ENCODE measurements at places on chromosomes 16 and 17.

GRCh38 chr17:59389066-59389465, 57.6 kb downstream of the YPEL2 start:
- DNase-seq: no peak

- DNase-seq: no peak
These were observed 149.0 kb upstream of the PLCG2 start for GRCh38 chr16:81629896-81630634.

DNA sequence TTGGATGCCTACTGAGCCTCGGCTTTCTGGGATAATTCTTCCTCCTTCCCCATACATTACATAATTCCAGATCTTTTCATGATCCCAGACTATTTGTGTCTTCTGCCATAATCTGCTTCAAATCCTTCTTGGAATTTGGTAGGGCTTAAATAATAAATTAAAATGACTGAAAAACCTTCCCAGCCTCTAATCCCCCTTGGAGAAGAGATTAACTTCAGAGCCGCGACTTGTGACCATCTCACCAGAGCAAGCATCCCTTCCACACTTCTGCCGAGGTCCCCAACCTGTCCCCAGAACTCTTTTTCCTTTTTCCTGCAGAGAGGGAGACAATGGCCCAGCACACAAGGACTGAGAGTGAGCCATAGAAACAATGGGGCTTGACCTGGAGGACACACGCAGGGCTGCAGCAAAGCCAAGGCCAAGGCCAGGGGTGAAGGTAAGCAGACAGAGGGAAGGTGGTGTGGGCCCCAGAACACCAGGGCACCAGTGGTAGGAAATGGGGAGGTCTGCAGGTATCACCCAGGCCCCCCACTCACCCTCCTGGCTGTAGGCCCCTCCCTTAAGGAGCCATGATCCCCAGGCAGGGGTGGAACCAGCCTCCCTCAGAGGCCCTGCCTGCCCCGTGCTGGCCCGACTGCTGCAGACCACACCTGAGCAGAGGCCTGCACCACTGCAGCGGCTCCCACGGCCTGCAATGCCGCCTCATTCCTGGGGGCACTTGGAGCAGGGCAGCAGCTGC, 9.6 kb upstream of the BCAR1 start:
- DNase-seq: peak; percentile 27

DNA sequence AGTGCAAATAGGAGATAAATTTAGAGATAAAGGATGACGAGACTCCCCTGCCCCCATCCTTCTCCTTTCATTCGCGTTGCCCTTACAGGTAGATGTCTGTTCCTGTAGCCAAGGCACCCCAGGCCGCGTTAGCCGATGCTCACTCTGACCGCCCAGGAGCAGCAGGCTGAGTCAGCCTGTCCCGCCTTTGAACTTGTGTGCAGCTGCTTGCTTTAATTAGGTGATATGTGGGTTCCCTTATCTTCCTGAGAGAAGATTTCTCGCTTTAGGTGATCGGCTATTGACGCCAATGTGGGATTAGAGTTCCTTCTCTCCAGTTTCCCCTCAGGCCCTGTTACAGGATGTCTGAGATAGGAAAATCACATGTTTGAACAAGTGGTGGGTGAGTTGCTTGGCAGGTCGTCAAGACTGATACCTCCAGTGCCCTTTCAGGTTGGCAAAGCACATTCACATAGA, 119.5 kb downstream of the MSI2 start:
- DNase-seq: no peak

- DNase-seq: peak; percentile 67
These were observed 50.0 kb upstream of the STH start for GRCh38 chr17:45948881-45949624.

DNA sequence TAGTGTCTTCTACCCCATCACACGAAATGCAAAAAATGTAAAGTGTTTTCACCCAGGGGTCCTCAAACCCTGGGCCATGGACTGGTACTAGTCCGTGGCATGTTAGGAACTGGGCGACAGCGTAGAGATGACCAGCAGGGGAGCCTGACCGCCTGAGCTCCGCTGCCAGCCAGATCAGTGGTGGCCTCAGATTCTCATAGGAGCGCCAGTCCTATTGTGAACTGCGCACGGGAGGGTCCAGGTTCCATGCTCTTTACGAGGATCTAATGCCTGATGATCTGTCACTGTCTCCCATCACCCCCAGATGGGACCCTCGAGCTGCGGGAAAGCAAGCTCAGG, 4.5 kb downstream of the SCARF1 start:
- DNase-seq: no peak

DNA sequence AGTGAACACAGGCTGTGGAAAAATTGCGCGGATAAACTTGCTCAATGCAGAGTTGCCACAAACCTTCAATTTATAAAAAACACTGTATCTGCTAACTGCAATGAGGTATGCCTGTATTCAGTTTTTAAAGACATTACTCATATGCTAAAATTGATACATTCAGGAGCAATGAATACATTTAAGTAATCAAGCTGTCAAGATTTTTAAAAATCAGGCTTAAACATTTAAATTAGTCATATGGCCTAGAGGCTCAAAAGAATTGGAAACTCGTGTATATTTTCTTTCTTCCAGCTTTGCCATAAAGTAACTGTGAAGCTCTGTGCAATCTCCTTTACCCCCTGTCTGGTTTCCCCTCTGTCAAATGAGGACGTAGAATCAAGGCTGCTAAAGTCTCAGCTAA, 4.1 kb downstream of the SYNRG start:
- no peak for DNase-seq

- DNase-seq: peak; percentile 36
These were observed 19.7 kb downstream of the DEXI start for GRCh38 chr16:10922328-10923145.
